Stimulated activated CD8-positive, alpha-beta memory T cell treated with anti-CD3 and anti-CD28 coated beads, Interleukin-7, amount 100 ng/mL, for 24 hours (primary cell): ENCODE measurements at places on chromosomes 1 and 21.

GRCh38 chr1:234842726-234843641, 233.0 kb upstream of the IRF2BP2 start:
- DNase-seq: peak; percentile 44

GRCh38 chr1:53315046-53315445, 12.8 kb downstream of the LRP8 start:
- no peak for DNase-seq

DNA sequence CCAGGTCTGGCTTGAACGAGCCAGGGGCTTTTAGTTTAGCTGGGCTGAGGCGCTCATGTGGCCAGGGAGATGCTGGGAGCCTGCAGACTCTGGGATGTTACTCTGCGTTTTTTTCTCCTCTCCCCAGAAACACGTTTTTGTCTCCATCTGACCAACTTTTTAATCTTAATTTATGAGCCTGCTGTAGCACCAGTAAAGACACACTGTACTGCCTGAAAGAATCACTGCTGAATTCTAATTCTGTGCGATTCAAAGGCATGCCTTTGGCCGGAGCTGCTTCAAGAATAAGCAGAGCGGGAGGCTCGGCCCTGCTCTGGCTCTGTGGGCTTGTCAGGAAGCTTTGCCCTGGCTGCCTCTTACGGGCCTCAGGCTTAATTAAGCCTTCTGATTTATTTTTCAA, 129.5 kb downstream of the CAMTA1 start:
- no peak for DNase-seq

- no peak for DNase-seq
These were observed 17.0 kb upstream of the DMBX1 start for GRCh38 chr1:46472498-46473181.

- DNase-seq: no peak
These were observed 39.9 kb downstream of the AKNAD1 start for GRCh38 chr1:108817016-108817415.

DNA sequence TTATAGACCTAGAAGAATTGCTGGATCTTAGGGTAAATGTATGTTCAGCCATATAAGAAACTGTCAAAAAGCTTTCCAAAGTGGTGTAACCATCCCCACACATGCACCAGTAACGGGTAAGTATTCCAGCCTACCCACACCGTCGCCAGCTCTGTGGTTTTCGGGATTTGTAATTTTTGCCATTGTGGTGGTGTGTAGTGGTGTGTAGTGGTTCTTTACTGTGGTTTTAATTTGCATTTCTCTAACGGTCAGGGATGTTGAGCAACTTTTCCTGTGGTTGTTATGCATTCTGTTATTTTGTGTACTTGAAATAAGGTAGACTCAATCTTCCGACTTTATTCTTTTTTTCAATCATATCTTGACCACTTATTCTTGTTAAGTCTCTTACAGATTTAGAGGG, 342.4 kb upstream of the AJAP1 start:
- no peak for DNase-seq

GRCh38 chr1:19317126-19317910, 5.2 kb downstream of the SLC66A1 start:
- no peak for DNase-seq

DNA sequence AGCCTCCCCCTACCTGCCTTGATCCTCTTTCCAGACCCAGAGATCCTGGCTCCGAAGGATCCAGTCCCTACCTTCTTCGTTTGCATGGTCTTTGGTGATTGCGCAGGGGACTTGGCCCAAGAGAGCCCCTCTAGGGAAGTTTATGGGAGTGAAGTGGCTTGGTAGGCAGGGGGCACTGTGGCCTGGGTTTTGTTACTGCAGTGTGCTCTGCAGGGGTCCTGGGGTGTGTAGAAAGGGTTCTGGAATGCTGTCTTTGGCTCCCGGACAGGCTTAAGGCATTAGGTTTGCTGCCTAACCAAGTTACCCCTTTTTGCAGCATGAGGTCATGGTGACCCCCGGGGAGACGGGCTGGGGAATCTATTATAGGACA, 3.8 kb downstream of the ATP8B2 start:
- no peak for DNase-seq
